Stomach (tissue), 19 donors: ENCODE measurements at places on chromosomes 16 and 17. TPM values are rescaled to one million over a fixed set of nuclear protein-coding genes. Genes with fewer than 3 reads are reported as not detected.

Gene DNAAF8
- not detected for total RNA-seq

Gene KRT24
- total RNA-seq: not detected

Gene ZACN
- not detected for total RNA-seq

Gene TP53TG3
- not detected for total RNA-seq

Gene LRRC37B
- total RNA-seq: 132 TPM

Gene TLCD2
- 8.1 TPM for total RNA-seq

Gene CLEC10A
- total RNA-seq: not detected

Gene NPIPB6
- 6.8 TPM for total RNA-seq

Gene RNF222
- not detected for total RNA-seq

Gene PPY
- not detected for total RNA-seq

Gene GUCY2D
- not detected for total RNA-seq

DNA sequence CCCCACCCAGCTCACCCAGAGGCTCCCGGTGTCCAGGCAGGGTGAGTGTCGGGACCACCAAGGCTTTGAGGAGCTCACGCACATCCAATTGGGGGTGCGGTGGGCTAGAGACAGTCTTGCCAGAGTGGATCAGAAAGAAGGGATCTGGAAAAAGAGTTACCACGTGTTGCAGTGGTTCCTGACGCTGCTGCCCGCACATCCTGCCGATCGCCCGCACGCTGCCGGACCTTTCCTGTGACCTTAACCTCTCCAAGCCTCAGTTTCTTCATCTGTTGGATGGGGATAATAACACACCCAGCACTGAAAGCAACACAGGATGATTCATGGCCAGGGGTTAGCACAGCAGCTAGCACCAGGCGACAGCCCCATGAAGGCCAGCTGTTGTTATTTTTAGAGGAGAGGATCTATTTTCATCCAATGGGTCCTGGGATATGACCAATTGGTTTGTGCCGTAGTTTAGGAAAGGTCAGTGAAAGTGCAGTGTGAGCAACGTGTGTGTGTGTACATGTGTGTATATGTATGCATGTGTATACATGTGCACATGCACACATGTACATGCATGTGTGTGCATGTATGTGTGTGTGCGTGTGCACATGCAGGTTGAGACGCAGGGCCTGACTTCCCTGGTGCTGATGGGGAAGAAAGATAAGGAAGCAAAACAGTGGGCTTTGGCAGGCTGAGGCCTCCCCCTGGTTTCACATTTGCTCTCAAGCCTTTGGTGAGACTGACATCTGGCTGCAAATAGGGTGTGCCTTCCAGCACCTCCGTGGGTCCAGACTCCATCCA lies 2.5 kb downstream of the ITGAX start:
- no peak for DNase-seq

DNA sequence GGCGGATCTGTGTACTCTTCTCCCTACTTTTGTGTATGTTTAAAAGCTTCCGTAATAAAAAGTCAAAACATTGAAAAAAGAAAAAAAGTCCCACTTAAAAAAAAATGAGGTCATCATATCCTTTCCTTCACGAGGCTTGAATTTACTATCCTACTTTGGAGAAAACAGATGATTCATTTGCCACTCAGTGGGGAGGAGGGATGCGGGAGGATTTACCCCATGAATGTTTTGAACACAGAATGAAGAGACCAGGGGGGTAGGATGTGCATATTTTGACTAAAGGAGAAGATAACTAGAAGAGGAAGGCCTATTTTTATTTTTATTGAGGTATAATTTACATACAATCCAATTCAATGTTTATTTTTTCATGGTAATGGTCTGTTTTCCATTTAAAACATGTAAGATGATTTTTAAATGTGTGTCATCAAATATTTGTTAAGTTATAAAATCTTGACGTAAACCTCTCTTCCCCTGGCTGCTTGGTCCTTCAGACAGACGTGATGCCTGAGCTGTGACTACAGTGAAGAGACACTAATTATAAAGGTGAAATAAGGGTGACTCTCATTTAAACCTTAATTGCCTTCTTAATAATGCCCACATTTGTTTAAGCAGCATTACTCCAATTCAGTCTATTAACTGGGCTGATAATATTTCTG lies 135.4 kb upstream of the AXIN2 start:
- DNase-seq: no peak

DNA sequence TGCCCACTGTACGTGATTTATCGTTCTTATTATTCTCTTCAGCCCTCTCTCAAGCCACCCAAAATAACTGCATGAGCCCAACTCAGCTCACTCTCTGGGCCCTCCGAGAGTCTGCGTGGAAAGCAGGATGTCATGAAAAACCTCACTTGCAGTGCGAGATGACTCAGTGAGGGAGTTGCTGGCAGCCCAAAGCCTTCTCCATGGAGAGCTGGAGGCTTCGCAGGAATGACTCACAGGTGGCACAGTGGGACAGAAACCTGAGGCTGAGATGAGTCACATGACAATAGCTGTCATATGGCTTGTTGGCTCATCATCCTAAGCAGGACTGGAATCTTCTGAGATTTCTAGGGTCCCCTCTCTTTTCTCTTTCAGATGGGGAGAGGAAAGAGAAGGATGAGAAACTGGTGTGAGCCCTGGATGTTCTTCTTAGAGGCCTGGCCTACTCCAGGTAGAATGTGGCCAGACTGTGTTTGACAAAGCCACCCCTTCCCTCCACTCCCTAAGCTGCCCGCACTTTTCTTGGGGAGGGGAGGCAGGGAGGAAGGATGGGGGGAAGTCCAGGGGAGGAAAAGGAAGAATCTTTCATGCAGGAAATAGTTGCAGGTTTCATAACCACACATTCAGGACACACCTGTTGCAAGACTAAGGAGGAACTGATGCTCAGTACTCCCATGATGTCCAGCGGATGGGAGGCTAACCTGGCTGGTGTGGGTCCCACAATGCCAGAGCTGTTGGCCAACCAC lies 160.6 kb upstream of the RPL38 start:
- peak; percentile 18 for DNase-seq

GRCh38 chr17:9628509-9628908 lies 16.8 kb upstream of the USP43 start:
- no peak for DNase-seq

GRCh38 chr16:1709356-1709755 lies 3.4 kb downstream of the MAPK8IP3 start:
- no peak for DNase-seq

- no peak for DNase-seq
Measured at GRCh38 chr16:49599281-49599680, 225.7 kb downstream of the C16orf78 start.

DNA sequence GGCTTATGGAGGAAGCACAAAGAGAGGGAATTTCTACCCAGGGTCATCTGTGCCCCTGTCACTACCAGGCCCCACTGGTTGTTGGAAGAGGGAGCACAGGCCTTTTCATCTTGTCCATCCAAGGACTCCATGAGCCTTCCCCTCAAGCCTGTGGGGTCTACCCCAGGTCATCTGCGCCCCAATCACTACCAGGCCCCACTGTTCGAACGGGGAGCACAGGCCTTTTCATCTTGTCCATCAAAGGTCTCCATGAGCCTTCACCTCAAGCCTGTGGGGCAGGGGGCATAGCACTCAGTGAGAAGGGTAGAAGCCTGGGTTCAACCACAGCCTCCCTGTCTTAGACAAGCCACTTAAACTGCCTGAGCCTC lies 101.5 kb upstream of the CDH5 start:
- no peak for DNase-seq

GRCh38 chr16:89537549-89537925 lies 22.9 kb upstream of the RPL13 start:
- no peak for DNase-seq

DNA sequence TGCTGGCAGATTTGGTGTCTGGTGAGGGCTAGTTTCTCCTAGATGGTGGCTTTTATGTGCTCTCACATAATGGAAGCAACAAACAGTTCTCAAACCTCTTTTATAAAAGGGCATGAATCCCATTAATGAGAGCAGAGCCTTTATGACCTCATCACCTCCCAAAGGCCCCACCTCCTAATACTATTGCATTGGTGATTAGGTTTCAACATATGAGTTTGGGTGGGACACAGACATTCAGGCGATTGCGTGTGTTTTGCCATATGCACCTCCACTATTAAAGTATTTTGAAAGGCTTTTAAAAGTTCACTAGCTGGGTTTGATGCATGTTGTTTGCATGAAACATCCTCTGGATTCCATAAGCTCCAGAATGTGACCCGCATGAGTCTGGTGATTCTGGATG lies 24.4 kb upstream of the DNAJA2 start:
- no peak for DNase-seq

GRCh38 chr17:83096401-83097224 lies 17.2 kb downstream of the METRNL start:
- DNase-seq: peak; percentile 88

DNA sequence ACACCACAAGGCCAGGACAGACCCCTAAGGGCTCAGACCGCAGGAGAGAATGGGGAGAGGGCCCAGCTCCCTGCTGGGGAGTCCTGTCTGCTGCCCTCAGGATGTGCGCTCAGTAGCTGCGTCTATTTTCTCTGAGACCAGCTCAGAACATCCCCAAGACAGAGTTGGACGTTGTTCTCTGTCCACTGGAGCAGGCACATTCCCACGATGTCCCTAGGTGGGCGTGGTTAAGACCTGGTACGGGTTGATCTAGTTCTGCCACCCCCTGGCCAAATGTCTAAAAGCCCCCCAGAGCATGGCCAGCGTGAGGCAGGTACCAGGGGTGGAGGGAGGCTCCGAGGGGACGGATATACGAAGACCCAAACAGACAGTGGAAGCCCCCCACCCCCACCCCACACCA lies 842 bp upstream of the CALB2 start:
- no peak for DNase-seq

DNA sequence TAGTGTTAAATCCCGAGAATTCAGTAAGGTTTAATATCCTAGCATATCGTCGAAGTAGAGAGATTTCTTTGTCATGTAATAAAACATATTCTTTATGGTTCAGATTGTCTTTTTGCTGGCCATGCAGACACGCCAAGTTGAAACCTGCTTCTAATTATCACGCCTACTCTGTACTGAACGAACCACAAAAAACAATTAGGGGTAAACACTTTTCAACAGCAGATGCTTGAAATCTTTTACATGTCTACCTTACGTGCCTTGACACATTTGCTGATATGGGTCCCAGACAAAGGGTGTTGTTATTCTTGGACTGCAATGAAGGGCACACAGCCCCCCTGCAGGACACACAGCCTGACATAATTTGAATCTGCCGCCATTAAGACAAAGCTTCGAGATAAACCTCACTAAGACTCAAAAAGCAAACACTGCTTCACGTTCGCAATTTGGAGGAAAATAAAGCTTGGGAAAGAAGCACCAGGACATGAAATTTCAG lies 13.3 kb downstream of the WIPI1 start:
- DNase-seq: no peak

DNA sequence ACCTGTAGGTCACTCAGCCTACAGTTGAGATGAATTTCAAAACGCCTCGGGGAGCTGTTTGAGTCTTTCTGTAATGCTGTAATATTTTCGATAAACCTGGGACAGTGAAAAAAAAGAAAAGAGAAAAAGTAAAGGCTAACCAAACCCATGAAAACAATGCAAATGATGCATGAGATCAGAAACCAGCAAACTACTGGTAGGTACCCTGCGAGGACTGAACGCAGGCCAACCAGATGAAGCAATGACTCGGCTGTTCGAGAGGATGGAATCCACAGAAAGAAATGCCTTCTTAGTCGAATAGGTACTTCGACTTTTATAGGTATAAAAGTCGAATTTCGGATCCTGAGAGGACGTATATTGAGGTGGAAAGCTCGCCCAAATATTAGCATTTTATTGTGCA lies 509 bp upstream of the ATAD5 start:
- DNase-seq: peak; percentile 35

- DNase-seq: no peak
Measured at GRCh38 chr17:77186141-77186604, 45.4 kb downstream of the SEC14L1 start.

DNA sequence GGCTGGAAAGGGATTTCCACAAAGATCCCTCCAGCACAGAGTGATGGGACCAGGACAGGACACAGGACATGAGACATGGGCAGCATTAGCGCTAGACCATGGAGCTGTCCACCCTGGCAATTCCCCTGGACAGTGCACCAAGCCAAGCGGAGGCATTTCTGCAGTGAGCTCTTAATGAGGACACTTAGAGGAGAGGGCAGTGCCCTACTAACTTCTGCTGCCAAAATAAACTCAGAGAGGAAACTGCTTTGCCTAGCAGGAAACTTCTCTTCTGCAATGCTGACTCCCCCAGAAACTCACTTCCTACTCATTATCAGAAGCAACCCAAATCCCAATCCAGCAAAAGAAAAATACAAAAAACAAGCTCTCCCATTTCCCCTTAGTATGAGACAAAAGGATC lies 119.2 kb downstream of the HS3ST2 start:
- DNase-seq: peak; percentile 10

DNA sequence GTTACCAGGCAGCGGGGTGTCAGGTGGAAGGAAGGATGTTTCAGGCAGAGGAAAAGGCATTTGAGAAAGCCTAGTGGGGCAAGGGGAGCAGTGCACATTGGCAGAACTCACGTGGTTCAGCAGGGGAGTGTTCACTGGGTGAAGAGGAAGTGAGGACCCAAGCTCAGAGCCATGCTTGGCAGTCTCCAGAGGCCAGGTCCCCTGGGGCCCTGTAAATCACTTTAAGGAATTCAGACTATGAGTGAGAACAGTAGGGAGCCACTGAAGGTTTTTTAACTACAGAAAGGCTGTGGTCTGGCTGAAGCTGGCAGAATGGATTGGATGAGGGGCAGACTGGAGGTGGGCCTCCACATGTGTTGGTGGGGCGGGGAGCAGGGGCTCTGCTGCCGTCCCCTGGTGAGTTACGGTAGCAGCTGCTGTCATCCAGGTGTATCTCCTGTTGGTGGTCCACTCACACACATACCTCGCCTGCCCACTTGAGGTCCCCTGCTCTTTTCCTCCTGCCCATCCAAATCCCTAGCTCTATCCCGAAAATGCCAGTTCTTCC lies 5.1 kb downstream of the CLEC16A start:
- no peak for DNase-seq

GRCh38 chr17:881778-882177 lies 97.8 kb downstream of the NXN start:
- DNase-seq: no peak

DNA sequence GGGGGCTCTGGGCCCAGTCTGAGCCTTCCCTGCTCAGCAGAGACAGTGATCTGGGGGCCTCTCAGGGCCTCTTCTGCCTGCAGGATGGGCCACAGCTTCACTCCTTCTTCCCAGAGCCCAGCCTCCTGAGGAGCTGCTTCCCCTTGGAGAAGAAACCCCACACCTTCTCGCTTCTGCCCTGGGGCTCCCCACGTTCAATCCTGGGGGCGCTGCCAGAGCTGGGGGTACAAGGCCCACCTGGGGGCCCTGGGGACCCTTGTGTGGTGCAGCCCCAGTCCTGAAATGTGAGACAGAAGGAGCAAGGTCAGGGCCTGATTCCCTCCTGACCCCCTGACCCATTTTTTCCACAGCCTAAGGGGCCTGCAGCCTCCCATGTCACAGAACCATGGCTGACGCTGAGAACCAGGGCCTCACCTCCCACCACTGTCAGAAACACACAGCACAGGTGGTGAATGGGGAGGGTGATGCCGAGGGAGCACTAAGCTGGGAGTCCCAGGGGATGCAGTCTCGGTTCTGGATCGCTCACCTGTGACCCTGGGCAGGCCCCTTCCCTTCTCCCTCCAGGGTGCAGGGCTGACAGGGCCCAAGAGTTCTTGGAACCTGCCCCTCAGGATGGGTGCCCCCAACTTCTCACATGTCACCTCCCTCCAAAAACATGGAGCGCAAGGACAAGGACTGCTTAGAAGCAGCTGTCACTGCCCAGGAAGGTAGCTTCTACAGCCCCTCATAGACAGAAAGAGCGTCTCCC lies 21.6 kb upstream of the MPO start:
- no peak for DNase-seq

GRCh38 chr16:23121024-23121423 lies 28.2 kb downstream of the USP31 start:
- DNase-seq: peak; percentile 18

GRCh38 chr16:57530104-57530521 lies 6.3 kb downstream of the CCDC102A start:
- no peak for DNase-seq
